ENCODE measurements at places on chromosomes 6 and 20.

- no peak for DNase-seq
Observed at GRCh38 chr6:72040111-72040510, 153.8 kb downstream of the RIMS1 start.

DNA sequence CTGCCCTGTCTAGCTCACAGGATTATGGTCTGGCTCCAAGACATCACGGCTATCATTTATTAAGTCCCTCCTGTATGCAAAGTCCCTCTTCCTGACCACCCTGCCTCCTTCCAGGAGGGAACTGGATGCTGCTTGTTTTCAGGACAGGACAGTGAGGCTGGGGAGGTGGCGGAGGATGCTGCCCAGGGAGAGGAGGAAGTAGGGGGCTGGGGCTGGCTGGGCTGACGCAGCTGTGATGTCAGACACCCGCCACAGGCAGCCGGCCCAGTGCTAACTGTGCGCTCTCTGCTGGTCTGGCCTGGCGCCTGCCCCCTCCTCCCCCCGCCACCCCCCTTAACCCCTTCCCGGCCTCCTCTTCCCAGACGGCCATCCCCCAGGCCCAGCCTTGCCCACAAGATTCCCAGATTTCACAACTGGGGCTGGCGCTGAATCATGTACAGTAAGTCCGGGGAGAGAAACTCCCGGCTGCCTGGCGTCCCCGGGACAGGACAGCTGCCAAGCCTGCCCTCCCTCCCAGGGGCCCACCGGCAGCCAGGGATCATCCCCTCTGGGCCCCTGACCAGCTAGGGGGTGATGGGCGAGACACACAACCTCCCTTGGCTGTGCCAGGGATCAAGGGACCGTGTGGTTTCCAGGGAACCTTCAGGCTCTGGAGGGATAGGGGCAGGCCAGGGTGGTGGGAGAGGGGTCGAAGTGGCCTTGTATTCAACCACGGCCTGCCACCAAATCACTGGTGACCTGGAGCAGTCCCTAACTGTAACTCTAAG, 118.1 kb downstream of the CEBPB start:
- DNase-seq = no peak

DNA sequence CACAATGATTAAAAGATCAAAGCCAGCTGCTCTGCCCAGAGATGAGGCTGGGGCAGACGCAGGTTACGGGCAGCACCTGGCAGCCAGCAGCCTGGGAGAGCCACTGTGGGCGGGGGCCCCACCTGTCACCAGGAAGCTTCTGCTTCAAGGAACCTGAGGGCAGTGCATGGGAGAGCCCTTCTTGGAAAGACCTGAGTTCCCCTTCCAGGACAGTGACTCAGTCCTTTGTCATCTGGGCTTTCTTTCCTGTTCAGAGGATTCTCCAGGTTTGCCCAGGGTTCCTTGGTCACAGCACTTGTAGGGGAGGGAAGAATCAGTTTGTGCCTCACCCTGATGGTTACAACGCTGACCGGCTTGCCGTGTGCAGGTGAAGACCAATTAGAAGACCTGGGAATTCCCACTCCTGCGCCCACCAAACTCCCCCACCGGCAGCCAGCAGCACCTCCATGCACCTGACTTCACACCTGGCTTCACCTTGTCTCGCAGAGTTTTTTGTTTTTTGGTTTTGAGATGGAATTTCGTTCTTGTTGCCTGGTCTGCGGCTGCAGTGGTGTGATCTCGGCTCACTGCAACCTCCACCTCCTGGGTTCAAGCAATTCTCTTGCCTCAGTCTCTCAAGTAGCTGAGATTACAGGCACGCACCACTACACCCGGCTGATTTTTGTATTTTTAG, 2.0 kb downstream of the ZBP1 start:
- no peak for DNase-seq

GRCh38 chr6:166925141-166925996, 31.0 kb downstream of the RNASET2 start:
- no peak for DNase-seq

- no peak for DNase-seq
Observed at GRCh38 chr20:48584391-48585060, 243.3 kb downstream of the PREX1 start.

All from NT2/D1 (cell line).